ENCODE measurements at places on chromosomes 6 and 20.

GRCh38 chr6:52373151-52373690 is 11.3 kb downstream of the PAQR8 start:
- no peak for DNase-seq

GRCh38 chr6:30614044-30614842 is 2.8 kb downstream of the PPP1R10 start:
- DNase-seq, result no peak

GRCh38 chr20:62772990-62773844 is 23.1 kb upstream of the MRGBP start:
- DNase-seq, result peak; percentile 68

GRCh38 chr20:48292806-48293205 is 507.5 kb upstream of the SULF2 start:
- no peak for DNase-seq

GRCh38 chr20:32181606-32182005 is 25.9 kb downstream of the PLAGL2 start:
- DNase-seq, result no peak

- no peak for DNase-seq
Observed at GRCh38 chr6:135555550-135555949, 58.0 kb upstream of the AHI1 start.

- DNase-seq, result no peak
Observed at GRCh38 chr6:93786474-93787330, 367.3 kb upstream of the EPHA7 start.

DNA sequence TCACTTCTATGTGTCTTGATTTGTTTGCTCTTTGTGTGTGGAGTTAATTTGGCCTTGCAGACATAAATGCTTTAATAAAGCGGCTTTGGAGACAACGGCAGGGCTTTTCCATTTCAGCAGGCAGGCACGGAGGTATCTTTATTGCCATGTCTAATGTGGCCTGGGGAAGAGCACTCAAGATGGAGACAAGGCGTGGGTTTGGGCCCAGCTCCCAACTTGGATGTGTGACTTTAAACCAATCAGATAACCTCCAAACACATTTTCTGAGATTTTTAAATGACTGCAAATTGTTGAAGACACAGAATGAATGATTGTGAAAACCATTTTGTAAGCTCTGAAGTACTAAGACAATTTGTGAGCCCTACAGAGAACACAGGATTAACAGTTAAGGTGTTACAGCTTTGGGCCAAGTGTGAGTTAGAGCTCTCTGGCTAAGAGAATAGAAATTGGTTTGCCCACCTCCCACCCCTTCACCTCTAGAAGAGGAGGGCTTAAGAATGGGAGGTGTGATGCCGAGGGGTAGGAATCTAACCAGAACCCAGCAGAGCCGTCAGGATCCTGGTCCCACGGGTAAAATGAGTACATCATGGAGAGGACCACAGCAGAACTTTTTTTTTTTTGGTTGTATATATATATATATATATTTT is 9.0 kb downstream of the DYNLT1 start:
- DNase-seq, result no peak

- no peak for DNase-seq
Observed at GRCh38 chr20:2800521-2801285, at the start of gene CPXM1. Gene CPXM1 (minus strand): TSS chr20:2800627. CDS start chr20:2800572, 55 bp downstream.

GRCh38 chr6:38213251-38213658 is 393.7 kb downstream of the ZFAND3 start:
- DNase-seq, result no peak

DNA sequence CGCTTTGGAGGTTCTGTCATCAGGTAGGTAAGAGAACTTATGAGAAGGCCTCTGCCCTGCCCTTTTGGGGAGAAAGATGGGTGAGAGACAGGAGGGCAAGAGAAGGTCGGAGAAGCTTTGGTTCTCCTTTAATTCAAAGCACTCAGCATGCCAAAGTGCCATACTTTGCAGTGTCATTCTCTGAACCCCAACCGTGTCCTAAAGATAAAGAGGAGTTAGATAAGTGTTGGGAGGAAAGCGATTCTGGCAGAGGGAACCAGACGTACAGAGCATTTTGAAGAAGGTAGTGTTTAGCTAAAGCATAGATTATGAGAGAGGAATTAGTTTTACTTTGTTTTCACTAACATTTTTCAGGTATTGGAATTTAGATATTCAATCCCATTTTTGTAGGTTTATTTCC is 40.3 kb downstream of the NKAIN2 start:
- no peak for DNase-seq

DNA sequence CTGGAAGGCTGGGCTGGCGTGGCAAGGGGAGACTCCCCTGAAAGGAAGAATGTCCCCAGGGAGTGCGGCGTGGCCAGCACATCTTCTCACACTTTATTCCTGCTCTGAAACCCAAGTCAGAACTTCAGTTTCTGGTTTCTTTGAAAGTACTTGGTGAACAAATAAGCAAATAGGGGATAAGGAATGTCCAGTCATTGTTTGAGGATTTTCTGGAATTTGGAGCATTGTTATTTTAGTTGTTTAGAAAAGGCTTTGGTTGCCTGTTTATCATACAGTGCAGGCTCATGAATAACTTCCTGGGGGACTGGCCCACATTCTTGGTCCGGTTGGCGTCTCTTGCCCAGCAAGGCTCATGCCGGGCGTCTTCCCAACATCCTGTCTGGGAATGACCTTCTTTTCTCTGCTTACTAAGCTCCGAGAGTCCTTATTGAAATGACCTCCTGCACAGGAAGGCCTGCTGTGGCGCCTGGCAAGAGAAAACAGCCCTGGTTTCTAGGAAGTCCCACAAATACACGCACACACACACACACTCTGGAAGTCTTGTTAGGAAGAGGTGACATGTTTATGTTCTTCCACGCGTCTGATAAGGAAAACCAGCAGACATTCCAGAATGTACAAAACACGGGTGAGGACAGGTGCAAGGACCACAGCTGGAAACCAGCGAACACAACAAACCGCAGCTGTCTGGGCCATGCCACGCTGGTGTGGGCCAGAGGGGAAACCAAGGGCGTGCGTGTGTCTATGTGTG is 71.9 kb downstream of the TMEM170B start:
- peak; percentile 96 for DNase-seq

GRCh38 chr20:38805502-38805957 is at the start of gene PPP1R16B:
Gene PPP1R16B (plus strand): TSS chr20:38805697. CDS start chr20:38835926, 30,229 bp downstream.
- DNase-seq, result peak; percentile 32

- DNase-seq, result peak; percentile 63
Observed at GRCh38 chr6:73951183-73951582, 255.2 kb downstream of the CD109 start.

- DNase-seq, result peak; percentile 95
Observed at GRCh38 chr6:72553531-72554511, 68.0 kb upstream of the KCNQ5 start.

DNA sequence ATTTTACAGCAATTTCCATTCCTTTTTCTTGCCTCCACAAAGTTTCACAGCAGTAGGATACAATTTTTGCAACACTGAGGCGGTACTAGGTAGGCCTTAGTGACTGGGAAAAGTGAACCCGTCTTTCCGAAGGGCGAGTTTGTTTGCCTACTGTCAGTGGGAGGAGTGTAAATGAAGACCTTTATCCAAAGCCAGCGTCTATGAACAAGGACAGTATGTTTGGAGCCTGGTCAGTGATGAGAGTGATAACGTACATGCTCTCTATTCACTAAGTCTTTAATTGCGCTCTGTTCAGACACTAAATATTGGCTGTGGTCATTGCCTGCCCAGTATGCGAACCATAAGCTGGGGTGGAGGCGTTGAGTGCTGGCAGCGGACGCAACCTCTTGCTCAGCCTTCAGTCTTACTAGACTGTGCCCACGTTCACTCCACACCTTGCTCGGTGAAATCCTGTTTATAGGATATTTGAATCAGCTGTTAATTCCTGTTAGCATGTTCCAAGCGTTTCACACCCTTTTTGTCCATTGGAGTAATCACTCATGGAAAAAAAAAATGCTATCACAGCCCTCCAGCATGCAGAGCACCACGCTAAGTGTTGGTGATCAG is 145.5 kb downstream of the TMEM242 start:
- no peak for DNase-seq

DNA sequence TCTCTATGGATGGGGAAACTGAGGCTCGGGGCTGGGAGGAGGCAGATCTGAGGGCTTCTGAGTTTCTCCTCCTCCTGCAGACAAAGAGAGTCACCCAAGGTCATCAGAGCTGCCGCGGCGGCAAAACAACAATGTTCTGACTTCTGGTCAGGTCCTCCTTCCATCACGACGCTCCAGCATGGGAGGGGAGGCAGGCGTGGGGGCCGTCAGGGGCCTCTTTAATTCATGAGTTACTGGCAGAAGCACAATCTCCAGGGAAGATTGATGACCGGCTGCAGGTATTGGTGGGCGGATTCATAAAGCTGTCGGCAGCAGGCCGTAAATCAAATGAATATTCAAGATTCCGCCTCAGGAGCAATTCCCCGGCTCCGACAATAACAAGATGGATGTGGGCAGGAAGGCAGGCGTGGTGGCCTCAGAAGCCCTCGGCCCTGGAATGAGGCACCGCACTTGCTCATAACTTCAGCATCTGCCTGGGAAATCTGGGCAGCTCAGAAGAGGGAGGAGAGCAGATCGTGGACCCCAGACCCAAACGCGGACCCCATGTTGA is 19.1 kb downstream of the PCK1 start:
- DNase-seq, result peak; percentile 30

DNA sequence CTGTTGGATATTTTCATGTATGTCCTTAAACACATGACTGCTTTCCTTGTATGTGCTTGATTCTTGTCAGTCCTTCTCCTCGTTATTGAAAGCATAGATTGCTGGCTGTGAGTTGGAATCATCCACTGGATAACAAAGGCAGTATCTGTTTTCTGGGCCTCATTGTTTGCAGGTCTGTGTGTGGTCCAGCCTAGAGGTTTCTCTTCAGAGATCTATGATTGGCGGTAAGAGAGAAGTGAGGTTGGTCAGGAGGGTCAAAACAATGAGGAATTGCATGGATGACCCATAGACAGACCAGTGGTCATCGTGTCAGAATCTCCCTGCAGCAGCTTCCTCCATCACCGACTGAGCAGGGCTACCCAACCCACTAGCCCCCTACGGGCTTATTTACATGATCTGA is 915.0 kb downstream of the KIF16B start:
- no peak for DNase-seq

DNA sequence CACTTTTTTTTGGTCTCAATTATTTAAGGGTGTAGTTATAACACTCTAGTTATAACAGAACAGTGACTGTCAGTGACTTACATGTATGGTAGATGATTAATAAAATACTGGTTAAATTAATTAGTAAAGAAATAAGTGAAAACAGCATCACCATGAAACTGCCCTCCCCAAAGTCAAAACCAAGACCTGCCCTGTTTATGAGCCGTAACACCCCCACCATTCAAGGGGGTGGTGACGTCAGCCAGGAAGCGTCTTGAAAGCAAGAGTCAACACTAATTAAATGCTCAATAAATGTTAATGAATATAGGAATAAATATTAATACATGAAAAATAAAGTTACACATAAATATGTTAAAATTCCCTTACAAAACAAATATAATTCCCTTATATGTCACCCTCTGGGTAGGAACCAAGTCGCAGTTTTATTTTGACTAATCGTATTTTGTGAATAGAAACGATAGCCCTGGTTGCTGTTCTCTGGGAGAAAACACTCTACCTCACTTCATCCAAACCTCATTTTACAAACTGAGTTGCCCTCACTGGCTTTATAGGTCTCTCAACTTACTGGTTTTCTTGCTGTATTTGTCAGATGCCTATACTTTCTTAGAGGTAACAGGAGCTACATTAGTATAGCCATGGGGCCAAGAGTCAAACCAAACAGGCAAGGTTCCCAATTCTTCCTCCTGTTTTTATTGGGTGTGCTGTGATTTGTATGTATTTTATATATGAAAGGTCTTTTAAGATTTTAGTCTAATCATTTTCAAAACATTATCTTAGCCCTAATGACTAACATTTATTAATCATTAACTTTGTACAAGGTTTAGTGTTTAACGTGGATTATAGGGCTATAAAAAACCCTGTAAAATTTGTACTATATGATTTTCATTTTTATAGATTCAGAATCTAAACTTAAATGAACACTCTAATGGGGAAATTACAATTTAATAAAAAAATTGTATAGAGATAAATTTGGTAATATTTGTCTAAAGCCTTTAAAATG is 227.9 kb upstream of the IRAK1BP1 start:
- no peak for DNase-seq

GRCh38 chr6:100959280-100959679 is 78.2 kb upstream of the ASCC3 start:
- DNase-seq, result no peak

GRCh38 chr6:37283671-37284151 is 25.8 kb upstream of the TMEM217 start:
- peak; percentile 61 for DNase-seq

DNA sequence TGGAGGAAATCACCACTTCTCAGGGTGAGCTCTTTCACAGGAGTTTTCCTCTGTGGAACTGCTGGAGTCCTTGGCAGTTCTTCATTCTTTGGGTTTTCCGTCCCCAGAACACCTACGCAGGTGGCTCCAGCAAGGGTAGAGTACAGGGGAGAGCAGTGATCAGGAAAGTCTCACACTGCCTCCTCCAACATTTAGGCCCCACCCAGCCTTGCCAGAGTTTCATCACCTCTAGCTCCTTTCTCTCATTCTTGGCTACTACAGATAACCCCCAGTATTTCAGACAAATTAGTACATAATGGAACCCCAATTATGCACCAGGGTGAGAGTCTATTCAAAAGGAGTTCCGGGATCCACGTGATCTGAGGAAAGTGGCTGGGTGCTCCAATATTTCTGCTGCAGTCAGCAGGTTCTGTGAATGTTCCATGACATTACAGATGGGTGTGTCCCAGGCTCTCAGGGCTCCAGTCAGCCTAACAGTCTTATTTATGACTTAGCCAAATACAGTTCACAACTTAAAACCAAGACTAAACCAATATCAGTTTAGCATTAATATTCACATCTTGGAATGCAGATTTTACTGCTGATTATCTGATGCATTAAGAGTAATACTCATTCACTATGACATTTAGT is 44.6 kb downstream of the GPR63 start:
- no peak for DNase-seq

- peak; percentile 67 for DNase-seq
Observed at GRCh38 chr6:167898673-167899311, 72.1 kb downstream of the AFDN start.

GRCh38 chr6:34520645-34521462 is 35.3 kb downstream of the SPDEF start:
- DNase-seq, result no peak

DNA sequence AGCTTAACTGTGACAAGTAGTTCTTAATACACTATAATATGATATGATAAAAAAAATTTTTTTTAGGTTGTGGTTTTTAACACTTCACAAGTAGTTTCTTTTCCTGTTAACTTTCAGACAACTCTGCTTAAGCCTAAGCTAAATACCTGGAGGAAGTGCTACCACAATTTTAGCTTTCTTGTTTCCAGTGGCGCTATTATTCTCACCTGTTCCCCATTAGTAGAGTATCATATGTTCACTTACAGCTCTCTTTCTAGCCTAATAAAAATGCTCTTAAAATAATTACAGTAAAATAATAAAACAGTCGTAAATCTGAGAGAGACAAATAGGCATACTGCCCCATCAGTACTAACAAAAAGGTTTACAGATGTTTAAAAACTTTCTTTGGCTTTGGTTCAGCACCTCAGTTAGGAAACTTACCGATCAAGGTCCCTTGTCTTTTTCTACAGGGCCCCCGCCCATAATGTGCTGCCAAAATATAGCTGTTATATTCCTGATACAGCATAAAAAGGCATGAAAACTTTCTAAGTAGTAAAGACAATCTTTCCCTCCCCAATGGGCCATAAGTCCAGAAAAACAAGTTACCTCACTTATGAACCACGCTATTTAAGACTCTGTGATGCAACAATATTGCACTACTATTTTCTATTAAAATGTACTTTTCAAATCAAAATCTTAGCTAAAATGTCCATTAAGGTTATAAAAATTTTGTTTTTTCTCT is 57.9 kb downstream of the SESN1 start:
- DNase-seq, result no peak

GRCh38 chr6:136719280-136720044 is 72.8 kb downstream of the MAP3K5 start:
- DNase-seq, result peak; percentile 4

GRCh38 chr6:101393829-101394251 is 332 bp downstream of the GRIK2 start:
- DNase-seq, result peak; percentile 51

Data from GM23248 (cell line).